Activated T-cell treated with anti-CD3 and anti-CD28 coated beads, Interleukin-2, amount 50 U/mL, for 72 hours (primary cell): ENCODE measurements at places on chromosomes 16 and 17.

DNA sequence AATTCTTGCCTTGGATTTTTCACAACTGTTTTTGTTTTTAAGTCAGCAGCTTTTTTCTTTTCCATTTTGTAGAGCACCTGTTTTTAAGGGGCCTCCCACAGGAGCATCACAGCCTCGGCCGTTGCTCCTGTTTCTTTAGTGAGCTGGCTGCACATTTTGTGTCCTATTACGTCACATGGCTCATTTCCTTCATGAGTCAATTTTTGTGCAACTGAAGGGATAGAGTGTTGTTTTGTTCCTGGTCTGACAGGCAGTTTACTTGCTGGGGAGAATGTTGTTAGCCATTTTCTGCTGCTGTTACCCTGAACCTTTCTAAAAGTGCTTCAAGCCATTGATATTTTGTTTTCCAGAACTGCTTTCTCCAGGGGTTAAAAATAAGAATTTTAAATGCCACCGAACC is 45.0 kb upstream of the CRISPLD2 start:
- H3K27me3 ChIP-seq: no peaks in the 10 kb centered on the region
- H3K36me3 ChIP-seq: peaks cover 32% of the 10 kb centered on the region
- H3K4me1 ChIP-seq: peaks cover 1% of the 10 kb centered on the region
- DNase-seq: no peak
- no peak overlapping the region for H3K4me3 ChIP-seq

DNA sequence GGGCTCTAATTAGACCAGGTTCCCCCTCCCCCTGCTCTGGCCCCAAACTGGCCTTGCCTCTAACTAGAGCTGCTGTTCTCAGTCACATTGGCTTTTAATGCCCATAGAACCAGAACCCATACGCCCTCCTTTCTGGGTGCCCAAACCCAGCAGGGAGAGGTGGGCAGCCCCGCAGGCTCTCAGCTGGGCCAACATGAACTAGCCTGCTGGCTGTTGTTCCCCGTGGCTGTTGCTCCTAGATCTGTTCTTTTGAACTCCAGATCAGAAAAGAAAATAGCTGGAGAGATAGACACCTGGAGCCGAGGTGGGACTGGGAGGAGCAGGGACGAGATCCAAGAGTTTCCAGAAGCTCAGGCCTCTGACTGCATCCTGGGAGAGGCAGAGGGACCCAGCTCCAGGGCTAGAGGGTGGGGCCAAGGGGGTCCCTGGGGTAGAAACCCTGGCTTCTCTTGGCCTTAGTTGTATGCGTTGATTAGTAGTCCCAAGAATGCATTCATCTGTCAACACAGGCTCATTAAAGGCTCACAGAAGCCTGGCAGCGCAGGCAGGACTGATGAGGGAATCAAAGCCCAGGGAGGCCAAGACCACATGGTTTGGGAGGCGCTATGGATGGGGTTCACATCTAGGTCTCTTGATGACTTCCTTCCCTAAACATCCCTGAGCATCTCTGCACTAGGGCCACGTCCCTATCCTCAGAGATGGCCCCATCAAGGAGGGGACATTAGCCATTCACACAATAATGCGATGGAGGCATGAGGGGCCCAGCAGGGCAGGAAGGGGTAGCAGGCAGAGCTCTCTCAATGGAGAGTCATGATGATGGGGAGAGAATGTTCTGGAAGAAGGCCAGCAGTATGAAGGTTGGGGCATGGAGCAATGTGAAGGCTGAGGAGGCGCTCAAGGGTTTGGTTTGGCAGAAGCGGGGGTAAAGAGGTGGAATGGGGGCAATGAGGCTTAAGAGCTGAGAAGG is 1.3 kb upstream of the CPSF4L start:
- no peaks in the 10 kb centered on the region for H3K27me3 ChIP-seq
- no peaks in the 10 kb centered on the region for H3K4me1 ChIP-seq
- H3K4me3 ChIP-seq: no peak overlapping the region
- H3K27ac ChIP-seq: no peak overlapping the region

DNA sequence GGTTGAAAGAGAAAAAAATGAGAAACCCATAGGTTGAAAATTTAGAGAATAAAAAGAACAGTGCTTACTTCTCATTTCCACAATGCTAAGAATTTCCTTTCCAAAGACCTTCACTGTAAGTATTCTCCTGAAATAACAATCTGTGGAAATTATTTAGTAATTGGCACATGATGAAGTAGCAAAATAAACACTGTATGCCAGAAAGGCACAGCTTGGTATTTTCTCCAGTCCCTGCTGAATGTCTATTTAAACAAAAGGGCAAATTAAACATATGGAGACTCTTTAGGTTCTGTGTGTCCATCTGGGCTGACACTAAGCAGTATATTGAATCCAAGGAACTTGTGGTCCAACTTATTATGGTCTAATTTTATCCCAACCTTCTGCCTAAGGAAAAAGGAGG is 46.1 kb downstream of the CHCT1 start:
- no peak overlapping the region for H3K27ac ChIP-seq
- peaks cover 13% of the 10 kb centered on the region for H3K36me3 ChIP-seq
- DNase-seq: no peak
- peaks cover 7% of the 10 kb centered on the region for H3K4me1 ChIP-seq
- no peak overlapping the region for H3K4me3 ChIP-seq

GRCh38 chr17:74502861-74503260 is 28.4 kb downstream of the CD300LB start:
- no peak overlapping the region for H3K27ac ChIP-seq
- no peaks in the 10 kb centered on the region for H3K36me3 ChIP-seq
- H3K4me1 ChIP-seq: no peaks in the 10 kb centered on the region
- DNase-seq: no peak
- no peaks in the 10 kb centered on the region for H3K27me3 ChIP-seq

GRCh38 chr17:77462553-77463497 is 322.1 kb downstream of the SEC14L1 start:
- no peaks in the 10 kb centered on the region for H3K27me3 ChIP-seq
- DNase-seq: no peak
